ENCODE measurements at places on chromosomes 16 and 17.

GRCh38 chr17:76278268-76278908, 13.2 kb downstream of the UBALD2 start:
- DNase-seq, result no peak

GRCh38 chr17:33463887-33464286, 170.8 kb upstream of the ASIC2 start:
- no peak for DNase-seq

DNA sequence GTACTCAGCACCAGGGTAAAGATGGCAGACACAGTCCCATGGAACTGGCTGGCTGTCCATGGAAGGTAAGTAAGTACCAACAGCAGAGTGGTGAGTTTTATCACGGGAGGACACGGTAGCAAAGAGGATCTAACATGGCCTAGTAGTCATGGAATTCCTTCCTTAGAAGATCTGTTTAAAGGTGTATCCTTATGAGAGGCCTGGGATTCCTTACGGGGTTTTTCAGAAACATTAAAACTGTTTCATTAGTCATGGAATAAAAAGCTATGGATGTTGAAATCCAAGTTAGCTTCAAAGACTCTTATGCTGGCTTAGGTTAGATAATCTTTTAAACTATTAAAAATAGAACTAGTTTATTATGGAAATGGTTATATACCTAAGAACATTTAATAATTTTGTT, 7.4 kb downstream of the FTO start:
- DNase-seq, result no peak

GRCh38 chr16:78762222-78762621, 662.8 kb downstream of the WWOX start:
- DNase-seq, result no peak

GRCh38 chr17:68585643-68586042, 15.5 kb downstream of the FAM20A start:
- no peak for DNase-seq

- no peak for DNase-seq
These were observed 3.3 kb upstream of the HBZ start for GRCh38 chr16:149024-149660.

DNA sequence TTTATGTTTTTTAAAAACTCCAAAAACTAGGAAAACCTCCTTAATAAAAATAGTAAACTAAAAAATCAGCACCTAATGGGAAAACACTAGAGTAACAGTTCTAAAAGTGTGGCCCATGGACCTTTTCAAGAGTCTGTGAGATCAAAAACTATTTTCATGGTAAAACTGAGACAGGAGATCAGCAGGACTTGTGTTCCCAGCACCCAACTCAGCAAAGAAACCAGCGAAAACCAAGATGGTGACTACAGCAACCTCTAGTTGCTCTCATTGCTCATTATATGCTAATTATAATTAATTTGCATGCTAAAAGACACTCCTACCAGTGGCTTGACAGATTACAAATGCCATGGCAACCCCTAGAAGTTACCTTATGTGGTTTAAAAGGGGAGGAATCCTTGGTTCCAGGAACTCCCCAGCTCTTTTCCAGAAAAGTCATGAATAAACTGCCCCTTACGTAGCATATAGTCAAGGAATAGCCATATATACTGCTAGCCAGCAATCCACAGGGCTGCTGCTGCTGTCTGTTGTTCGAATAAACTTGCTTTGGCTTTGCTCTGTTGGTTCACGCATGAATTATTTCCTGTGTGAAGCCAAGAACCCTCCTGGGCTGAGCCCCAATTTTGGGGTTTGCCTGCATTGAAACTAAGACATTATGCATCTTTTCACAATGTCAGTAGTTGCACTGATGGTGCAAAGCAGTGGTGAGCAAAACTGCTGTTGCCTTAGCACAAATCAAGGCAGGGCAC, 12.4 kb downstream of the CMTR2 start:
- no peak for DNase-seq

DNA sequence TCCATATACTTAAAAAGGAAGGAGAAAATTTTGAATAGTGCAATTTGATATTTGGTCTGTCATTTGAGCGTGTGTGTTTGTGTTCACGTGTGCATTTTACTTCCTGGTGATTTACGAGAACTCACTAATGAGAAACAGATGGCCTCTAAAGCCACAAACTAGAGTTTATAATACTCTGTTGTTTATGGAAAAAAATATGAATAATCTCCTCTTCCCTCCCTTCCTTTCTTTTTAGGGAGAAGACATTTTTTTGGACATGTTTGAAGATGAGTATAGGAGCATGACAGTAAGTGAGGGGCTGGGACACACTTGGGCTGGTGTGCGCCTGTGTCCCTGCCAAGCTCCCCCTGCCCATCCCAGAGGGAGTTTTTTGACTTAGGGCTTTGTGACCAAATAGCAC, 102.7 kb downstream of the CLEC16A start:
- DNase-seq, result no peak

- DNase-seq, result no peak
These were observed 7.7 kb downstream of the AKTIP start for GRCh38 chr16:53495325-53495724.

DNA sequence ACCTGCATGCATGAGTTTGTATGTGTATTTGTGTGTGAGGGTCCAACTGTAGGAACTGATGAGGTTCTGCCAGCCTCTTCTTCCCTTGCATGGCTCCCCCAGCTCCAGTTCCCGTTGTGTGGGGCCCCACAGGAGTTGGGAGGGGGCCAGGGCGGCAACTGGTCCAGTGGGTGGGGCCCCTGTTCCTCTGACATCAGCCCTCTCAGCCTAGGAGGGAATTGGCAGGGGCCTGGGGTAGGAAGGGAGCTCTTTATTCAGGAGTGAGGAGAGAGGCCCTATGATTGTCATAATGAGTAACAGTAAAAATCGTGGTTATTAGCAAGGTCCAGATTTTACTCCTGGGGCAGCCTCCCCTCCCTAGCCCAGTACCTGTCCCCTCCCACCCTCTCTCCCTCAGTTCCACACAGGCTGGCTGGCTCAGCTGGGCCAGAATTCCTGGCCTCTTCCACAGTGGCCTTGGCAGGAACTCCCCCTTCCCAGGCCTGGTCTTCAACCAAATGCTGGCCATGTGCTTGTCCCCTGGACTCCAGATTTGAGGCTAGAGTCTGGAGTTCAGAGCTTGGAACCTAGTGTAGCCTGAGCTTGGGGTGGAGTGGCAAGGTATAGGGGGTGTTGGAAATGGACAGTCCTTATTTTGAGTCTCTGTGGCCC, 18.9 kb downstream of the RARA start:
- no peak for DNase-seq

DNA sequence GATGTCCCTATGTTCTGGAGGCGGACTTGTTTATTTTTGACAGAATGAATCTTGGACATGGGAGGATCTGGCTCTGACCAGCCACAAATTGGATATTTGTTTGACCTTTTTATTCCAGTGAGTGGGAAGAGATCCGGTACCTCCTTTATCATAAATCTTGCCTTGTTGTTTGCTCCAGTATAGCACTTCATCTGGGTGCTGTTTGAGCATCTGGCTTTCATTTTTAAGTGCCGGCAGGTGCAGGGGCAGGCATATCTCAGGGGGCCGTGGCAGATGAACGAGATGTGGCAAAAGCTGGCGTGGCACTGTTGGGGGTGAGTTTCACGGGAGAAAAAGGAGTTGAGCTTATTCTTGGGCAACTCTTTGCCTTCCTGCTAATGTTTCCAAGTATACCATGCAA, 37.8 kb downstream of the MSI2 start:
- no peak for DNase-seq

GRCh38 chr16:60991886-60992285, 1044.4 kb downstream of the CDH8 start:
- no peak for DNase-seq

- DNase-seq, result no peak
These were observed 36.3 kb downstream of the ADGRG5 start for GRCh38 chr16:57578521-57579360.

DNA sequence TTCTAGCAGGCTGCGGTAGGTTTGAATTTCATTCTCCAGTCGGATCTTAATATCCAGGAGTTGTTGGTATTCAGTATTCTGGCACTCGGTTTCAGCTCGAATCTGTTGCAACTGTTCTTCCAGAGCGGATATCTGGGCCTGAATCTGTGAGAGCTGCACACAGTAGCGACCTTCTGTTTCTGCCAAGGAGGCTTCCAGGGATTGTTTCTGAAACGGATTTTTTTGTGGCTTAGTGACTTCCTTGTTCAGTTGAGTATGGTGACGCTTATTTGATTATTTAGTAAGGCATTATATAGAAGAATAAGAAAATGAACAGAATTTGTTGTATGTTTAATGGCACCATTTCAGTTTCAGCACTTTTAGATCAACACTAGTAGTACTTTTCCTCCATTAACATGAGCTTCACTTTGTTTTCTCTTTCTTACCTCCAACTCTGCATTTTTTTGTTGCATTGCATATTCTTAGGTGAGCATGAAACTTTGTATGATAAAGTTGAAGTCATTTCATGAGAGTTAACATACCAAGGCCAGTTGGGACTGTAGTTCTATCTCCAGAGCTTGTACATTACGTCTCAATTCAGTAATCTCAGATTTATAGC, 2.8 kb downstream of the KRT10 start:
- DNase-seq, result no peak

- DNase-seq, result peak; percentile 56
These were observed 5.5 kb upstream of the SLC25A35 start for GRCh38 chr17:8300627-8301242.

DNA sequence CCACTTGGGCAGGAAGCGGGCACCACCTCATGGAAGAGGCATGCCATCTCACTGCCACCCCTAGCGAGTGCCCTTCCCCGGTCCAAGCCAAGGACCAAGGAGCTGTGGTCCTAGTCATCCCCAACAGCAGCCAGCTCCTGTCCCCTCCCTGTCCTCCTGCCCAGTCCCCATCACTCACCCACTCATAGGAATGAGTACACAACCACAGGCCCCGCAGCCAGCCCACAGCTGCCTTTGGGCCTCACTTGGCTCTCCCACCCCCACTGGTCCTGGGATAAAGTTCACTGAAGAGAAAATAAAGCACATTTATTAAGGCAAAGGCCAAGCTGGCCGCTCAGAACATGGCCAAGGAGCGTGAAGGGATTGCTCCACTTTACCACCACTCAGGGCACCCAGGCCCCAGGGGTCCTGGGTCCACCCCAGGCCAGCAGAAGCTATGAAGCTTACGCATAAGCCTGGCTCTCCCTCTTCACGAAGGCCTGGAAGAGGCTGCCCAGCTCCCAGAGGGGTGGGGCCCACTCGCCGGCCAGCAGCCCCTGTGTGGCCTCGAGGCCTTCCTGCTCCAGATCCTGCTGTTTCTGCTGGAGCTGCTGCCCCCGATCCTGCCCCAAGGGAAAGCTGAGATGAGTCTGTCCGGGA, 3.6 kb downstream of the SCRN2 start:
- DNase-seq, result no peak

GRCh38 chr16:51971184-51971583, 575.8 kb downstream of the TOX3 start:
- DNase-seq, result no peak

- DNase-seq, result no peak
These were observed 6.5 kb downstream of the SLC6A4 start for GRCh38 chr17:30229012-30229411.
